ENCODE measurements at places on chromosomes 6 and 20.

- no peak for DNase-seq
Observed at GRCh38 chr6:22146678-22146930, 150.2 kb downstream of the PRL start.

DNA sequence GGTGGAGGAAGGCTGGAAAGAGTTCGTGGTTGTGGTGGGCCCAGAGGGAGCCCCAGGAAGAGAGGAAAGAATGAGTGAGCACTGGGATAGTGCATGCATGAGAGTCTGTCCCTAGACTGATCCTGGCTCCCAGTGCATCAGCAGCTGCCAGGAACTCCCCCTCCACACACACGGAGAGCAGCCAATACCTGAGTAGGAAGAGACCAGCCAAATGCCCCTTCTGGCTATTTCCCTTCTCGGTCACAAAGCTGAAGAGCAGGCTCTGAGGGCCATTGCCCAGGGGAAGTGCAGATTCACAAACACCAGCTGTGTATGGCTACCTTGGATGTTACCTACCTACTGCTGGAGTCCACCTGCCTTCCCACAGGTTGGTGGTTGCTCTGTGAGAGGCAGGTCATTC is 45.1 kb downstream of the GABRR2 start:
- DNase-seq, result no peak

GRCh38 chr6:93784794-93785693 is 365.7 kb upstream of the EPHA7 start:
- peak; percentile 48 for DNase-seq

DNA sequence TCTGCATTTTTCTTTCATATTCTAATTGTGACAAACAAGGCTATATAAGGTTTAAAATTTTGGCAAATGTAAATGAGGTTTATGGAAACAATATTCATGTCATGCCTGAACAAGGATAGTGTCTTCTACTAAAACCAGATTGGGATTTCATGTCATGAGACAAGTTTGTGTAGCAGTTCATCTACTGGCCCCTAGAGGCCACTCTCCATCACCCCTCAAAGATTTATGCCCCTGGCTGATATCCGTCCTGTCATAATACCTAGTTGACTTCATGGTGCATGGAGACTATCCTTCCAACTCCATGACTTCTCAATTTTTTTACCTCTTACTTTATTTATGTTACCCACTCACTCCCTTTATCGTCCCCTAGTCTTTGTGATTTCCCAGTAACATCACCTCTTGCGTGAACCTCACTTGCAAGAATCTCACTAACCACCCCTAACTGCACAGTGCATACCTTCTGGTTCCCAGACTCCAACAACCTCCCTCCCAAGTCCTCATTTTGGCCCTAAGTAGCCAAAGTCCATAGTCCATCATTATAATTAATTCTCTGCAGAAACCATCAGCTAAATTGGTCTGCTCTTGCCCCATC is 179.8 kb downstream of the TASP1 start:
- peak; percentile 50 for DNase-seq

DNA sequence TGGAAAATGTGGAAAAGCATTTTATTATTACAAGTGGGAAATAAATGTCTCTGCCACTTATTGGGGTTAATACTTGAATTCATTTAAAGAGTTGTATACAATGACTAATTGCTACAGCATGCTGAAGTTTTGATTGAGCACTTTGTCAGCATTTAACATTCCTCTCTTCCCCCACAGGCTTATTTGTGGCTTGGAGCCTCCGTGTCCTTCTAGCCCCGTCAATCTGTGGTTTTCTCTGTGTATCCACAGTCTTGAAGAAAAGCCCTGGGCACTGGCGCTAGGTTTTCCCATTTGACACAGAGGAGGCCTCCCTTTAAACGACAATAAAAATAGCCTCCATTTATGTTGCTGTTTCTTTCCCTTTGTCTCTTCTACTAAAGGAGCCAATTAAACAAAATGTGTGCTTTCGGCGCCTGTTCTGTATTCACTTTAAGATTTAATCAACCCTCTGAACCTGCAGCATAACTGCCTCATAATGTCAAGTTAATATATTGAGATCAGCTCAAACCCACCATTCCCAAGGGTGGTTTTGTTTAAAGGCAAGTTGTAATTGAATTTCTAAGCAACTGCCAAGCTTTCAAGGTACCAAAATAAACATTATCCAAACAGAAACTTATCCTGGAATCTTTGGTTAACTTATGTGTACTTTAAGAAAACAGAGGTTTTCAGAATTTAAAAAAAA is 326.6 kb upstream of the RNF24 start:
- DNase-seq, result peak; percentile 53

- no peak for DNase-seq
Observed at GRCh38 chr6:42007286-42008137, 42.8 kb upstream of the TAF8 start.

- no peak for DNase-seq
Observed at GRCh38 chr6:55011034-55011433, 163.3 kb upstream of the HCRTR2 start.

- DNase-seq, result no peak
Observed at GRCh38 chr6:132728616-132729015, 14.8 kb upstream of the VNN1 start.

DNA sequence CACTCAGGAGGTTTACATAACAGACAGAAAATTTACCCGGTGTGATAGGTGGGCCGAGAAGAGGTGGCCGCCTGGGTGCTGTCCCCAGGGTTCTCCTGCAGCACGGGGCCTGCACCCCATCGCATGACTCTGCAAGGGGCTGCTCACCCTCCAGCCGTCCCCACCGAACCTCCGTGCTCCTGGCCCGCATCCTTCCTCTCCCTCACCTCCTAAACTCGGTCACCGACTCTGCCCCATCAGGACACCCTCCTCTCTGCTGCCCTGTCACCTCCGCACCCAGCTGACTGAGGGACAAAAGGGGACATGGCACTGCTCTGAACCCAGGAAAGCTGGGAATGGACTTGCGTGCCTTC is 147.6 kb downstream of the SYNDIG1 start:
- no peak for DNase-seq

- DNase-seq, result peak; percentile 26
Observed at GRCh38 chr6:4413073-4413472, 277.7 kb upstream of the ECI2 start.

DNA sequence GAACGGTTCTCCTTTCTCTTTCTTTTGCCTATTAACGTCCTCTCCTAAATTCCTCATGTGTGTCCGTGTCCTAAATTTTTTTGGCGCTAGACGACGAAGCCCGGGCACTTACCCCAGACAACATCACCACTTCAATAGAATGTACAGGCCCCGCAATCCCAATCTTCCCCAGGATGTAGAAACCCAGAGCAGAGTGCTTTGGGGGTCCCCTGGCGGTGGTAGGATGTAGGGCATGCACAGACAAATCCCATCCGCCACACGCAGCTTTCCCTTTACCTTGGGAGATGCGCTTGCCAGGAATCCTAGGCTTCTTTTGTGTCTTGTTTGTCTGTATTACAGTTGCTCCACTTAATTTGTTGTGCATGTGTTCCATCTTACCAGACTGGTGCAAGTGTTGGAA is 417.3 kb upstream of the ARID1B start:
- DNase-seq, result no peak

DNA sequence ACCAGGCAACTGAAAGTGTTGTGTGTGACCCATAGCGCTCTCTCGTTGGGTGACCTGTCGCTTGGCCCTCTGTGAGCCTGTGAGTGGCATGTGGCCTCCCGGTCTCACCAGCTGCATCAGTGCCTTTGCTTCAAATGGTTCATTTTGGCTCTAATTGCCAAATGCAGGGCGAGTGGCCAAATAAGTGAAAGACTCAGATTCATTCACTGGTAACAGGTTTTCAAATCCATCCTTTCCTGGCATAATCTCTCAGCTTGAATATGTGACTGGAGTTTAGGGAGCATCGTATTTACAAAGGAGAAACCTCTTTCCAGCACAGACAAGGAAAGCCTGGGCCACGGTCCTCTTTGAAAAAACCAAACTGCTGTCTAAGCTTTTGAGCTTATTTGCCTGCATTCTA is 321.6 kb upstream of the QKI start:
- DNase-seq, result no peak

GRCh38 chr20:14337400-14338171 is at the start of gene FLRT3:
Gene FLRT3 (minus strand): TSS chr20:14337612. CDS start chr20:14327506, 10,106 bp downstream.
- DNase-seq, result peak; percentile 98

DNA sequence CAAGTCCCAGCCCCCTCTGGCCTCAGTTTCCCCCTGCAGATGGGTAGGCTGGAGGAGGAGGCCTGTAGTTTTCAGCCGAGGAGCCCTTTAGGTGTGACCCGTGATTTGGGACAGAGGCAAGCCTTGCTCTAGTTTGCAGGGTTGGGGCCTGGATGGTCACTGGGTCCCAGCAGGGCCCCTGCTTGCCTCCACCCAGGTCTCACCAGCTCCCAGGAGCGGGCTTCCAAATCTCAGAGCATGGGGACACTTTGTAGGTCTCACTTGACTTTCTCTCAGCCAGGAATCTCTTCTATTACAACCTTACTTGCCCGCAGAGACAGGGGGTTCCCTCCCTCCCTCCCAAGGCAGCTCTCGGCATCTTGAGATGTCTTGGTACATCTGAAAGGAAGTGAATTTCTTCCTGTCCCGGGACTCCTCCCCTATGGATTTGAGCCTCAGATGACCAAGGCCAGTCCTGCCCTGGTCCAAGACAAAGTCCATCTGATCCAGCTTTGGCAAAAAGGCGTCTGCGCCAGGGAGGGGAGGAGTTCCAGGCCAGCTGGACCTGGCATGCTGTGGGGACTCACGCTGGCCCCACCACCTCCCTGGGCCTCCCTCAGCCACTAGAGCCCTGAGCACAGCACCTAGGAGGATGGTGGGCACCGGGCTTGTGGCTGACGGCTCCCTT is 47.4 kb downstream of the SRC start:
- DNase-seq, result no peak
